ENCODE measurements at places on chromosomes 3 and 15.

DNA sequence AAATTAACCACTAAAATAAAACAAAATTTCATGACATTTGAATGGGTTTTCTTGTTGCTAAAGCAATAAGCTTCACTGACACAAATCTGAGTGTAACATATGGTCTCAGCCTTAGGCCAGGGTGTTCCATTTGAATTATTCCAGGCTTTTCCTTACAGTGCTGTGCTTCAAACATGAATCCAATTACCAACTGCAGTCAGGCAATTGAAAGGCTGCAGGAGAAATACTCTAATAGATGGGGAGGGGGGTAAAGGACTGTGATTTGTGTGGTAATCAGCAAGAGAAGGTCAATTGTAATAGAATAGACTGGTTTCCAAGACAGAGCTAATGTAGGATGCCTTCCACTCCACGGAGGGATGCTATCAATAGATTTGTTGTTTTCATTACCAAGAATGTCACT lies 466.7 kb downstream of the C3orf38 start:
- DNase-seq: no peak

DNA sequence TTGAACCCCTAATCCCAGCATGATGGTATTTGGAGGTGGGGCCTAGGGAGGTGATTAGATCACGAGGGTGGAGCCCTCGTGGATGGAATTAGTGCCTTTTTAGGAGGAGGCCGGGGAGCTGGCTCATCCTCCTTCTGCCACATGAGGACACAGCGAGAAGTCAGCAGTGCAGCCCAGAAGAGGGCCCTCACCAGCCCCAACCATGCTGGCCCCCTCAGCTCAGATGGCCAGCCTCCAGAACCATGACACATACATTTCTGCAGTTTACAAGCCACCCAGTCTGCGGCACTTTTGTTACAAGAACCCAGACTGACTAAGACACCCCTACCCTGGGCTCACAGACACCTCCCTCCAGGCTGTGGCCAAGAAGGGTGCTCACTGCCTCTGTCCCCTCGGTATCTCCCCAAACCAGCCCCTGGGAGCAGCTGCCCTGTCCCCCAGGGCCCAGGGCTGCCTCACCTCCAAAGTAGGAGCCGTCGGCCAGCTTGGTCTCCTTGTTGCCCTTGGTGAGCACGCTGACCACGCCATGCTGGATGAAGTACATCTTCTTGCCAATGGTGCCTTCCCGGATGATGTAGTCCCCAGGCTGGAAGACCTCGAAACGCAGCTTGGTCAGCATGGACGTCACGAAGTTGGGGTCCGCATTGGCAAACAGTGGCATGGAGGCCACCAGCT lies 44.1 kb downstream of the HCN4 start:
- DNase-seq: no peak

- no peak for DNase-seq
Measured at GRCh38 chr3:114408736-114409670, 115.2 kb downstream of the TIGIT start.

GRCh38 chr15:87753539-87753938 lies 503.0 kb downstream of the NTRK3 start:
- DNase-seq: no peak

GRCh38 chr3:104906001-104906639 lies 460.6 kb upstream of the ALCAM start:
- no peak for DNase-seq

- DNase-seq: no peak
Measured at GRCh38 chr15:64503197-64503596, 42.8 kb downstream of the ZNF609 start.

GRCh38 chr3:123486460-123486859 lies 37.6 kb upstream of the ADCY5 start:
- no peak for DNase-seq

GRCh38 chr3:102085431-102086176 lies 236.3 kb downstream of the NFKBIZ start:
- DNase-seq: no peak

DNA sequence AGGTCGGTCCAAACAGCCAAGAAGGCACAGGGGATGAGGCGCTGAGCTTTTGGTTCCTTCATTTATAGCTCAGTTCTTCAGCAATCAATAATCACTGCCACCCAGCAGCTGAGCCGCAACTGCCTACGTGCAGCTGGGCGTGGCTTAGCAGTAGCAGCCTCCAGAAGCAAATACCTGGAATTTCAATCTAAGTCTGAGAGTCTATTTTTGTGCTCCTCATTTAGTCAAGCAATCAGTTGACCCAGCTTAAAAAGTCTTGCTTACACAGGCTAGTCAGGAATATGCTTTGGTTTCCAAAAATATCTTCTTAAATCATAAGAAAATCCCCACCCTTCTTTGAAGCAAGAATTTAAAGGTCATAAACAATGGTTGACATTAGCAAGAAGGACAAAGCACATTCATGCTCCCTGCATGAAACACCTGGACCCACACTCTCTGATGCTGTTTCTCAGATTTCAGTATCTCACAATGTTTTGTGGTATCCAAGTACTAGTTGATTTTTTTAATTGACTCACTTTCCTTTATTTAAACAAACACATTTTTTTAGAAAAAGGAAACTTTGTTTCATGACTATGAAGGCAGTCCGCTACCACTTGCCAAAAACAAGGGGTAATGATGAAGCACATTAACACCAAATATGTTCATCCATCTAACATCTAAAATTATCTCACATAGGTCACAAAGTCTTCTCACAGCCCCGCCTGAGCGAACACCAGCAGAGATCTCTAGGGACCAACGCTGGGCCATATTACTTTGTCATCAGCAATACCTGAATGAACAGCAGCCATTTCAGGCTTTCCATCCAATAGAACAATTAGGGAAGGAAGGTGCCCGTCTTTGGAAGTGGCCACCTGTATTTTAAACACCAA lies 106.1 kb downstream of the OXNAD1 start:
- no peak for DNase-seq

GRCh38 chr3:25007974-25008658 lies 419.9 kb upstream of the RARB start:
- peak; percentile 4 for DNase-seq

GRCh38 chr3:47315069-47315647 lies 32.4 kb downstream of the KLHL18 start:
- DNase-seq: no peak

DNA sequence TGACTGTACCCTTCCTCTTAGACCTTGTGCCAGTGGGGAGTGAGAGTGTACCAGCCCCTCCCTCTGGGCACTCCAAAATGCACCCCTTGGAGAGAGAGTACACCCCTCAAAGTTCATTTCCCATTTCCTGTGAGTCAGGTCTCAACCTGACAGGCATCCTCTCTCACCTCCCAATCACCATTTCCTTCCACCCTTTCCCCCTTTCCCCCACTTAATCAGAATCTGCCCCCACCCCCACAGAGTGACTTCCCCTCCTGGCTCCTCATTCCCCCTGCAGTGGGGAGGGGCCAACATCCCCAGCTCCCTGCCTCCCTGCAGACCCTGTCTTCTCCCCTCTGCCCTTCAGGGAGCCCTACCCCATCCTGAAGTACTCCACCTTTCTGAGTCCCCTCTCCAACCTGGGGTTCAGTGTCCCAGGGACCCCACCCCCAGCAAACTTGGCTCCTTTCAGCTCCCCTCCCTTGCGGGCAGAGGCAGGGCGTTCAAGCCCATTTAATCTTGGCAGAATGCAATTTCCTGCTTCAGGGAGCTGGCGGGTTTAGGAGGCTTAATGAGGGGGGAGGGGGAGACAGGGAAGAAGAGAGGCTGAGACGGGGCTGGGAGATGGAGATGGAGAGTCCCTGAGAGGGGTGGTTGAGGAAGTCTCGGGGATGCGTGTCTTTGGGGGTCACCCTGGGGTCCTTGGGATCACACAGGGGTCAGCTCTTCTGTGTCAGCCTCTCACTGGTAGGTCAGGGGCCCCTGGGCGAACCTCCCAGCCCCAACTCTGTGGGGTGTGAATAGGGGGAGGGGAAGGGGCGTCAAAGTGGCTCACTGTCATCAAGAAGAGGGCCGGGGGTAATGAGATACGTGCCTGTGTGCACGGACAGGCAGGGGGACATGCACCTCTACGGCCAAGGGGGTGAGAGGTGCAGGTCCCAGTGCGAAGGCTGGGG lies 16.6 kb upstream of the SEMA3F start:
- DNase-seq: no peak

DNA sequence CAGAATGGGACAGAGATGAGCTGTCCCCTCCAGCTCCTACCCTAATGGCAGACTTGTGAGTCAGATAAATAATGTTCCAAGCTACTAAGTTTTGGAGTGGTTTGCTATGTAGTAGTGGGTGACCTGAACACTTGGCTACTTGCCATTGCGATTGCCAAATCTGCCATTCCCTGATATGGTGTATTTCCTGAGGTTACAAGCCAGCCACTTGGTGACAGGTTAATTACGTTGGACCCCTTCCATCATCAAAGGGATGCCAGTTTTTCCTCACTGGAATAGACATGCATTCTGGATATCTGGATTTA lies 33.6 kb downstream of the MORF4L1 start:
- peak; percentile 75 for DNase-seq

- DNase-seq: no peak
Measured at GRCh38 chr3:180180795-180181194, 144.1 kb upstream of the PEX5L start.

- no peak for DNase-seq
Measured at GRCh38 chr15:69194025-69194827, 33.8 kb downstream of the GLCE start.

GRCh38 chr3:75048650-75049049 lies 434.2 kb upstream of the CNTN3 start:
- DNase-seq: no peak

GRCh38 chr3:19903649-19904048 lies 30.4 kb downstream of the EFHB start:
- no peak for DNase-seq

DNA sequence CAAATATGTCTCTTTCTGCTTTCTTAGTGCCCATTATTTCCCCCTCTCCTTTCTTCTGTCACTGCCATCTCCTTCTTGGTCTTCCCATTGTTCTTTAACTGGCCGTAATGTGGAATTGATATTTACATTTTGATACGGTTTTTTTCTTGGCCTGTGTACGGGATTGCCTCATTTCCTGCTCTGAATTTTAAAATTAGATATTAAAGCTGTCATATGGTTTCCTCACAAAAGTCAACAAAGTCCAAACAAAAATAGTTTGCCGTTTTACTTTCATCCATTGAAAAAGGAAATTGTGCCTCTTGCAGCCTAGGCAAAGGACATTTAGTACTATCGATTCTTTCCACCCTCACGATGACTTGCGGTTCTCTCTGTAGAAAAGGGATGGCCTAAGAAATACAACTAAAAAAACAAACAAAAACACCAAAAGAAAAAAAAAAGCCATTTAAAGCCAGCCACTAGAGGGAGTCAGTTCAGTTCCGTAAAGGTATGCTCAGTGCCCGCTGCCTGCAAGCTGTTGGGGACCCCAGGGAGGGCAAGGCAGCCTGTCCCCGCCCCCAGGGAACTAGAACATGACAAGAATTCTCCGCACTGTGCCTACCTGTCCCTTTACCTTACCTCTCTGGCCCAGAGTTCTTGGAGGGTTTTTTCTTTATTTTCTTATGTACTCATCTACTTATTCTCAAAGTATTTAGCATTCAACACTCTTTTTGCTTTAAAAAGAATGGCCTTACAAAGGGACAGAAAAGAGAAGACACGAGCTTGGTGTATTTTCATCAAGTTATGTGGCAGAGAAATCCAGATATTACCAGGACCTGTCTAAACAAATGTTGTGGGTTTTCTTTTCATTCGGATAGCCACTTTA lies 30.0 kb upstream of the NR2E3 start:
- DNase-seq: peak; percentile 95

DNA sequence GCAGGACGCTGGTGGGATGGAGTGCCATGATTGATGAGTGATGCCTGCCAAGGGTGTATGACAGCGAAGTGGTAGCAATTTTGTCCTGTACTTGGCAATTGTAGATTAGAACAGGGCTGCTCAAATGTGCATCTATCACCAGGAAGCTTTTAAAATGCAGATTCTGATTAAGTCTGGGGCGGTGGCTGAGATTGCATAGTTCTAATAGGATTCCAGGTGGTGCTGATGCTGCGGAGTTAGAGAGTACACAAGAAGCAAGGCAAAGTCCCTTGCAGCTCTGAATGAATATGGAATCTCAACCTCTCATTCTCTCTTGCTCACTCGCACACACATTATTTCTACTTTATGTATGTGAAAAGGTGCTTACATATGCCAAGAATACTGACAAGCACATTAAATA lies 670.4 kb downstream of the FHIT start:
- DNase-seq: no peak

All from Caki2 (cell line).